ENCODE measurements at places on chromosomes 7 and 10.

DNA sequence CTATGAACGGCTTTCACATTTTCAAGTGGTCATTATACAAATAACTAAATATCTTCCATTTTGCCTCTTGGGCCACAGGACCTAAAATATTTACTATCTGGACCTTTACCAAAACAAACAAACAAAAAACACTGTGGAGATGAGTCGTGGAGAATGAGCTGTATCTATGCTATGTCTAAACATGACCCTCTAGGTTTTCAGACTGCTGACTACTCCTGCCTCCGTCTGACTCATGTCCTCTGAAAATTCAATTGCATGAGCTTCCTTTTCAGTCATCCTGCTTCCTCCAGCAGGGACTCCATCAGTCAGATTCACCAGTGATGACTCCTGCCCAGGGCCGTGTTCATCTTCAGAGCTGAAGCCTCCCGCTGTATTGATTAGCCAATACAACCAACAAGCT, 96.8 kb downstream of the COL28A1 start:
- DNase-seq, result peak; percentile 47

DNA sequence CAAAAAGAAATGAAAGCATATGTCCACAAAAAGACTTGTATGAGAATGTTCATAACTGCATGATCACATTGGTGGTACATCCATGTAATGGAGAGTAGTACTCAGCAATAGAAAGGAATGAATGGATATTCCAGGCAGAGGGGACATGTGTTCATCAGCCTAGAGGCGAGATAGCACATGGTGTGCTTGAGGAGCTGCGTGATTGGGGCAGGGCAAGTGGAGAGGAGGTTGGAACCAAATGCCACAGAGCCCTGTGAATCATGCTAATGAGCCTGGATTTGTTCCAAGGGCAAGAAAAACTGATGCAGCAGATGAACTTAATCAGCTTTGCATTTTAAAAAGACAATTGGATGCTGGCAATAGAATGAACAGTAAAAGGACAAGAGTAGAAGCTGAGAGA, 73.3 kb downstream of the C10orf90 start:
- no peak for DNase-seq

DNA sequence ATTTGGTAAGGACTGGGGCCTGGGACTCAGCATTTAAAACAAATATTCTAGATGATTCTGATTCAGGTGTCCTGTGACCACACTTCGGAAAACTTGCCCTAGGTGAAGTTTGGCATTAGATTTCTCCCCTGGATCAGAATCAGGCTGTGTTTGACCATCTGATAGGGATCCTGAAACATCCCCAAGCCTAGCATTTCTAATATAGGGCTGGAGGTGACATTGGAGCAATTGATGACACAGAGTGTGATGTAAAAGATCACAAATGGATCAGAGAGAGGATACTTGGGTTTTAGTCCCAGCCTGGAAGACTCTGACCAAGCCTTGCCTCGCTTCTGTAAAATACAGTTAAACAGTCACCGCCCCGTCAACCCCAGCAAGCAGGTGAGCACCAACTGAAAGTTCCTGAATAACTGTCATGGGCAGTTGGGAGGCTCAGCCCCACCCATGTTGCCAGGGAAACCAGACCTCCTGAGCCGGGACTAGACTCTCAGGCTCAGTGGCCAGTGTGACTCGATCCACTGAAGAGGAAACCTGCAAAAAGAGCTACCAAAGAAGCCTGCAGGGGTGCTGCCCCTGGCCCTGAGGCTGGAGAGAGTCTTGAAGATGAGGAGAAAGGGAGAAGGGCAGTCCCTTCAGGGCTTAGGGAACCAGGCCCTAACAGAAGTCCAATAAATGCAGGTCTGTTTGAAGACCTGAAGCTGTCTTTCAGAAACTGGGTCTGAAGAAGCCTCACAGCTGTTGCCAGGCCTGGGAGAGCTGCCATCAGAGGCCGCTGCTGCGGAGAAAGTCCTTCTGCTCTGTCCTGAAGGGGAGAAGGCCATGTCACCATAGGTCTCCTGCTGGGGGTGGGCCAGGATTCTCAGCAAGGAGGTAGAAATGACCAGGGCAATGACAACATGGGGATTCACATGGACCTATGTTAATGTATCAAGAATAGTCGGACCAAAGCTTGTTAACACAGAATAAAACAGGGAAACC, 126.1 kb upstream of the KCNMA1 start:
- DNase-seq, result no peak

GRCh38 chr10:2145926-2146478, 408.7 kb upstream of the ADARB2 start:
- DNase-seq, result no peak

DNA sequence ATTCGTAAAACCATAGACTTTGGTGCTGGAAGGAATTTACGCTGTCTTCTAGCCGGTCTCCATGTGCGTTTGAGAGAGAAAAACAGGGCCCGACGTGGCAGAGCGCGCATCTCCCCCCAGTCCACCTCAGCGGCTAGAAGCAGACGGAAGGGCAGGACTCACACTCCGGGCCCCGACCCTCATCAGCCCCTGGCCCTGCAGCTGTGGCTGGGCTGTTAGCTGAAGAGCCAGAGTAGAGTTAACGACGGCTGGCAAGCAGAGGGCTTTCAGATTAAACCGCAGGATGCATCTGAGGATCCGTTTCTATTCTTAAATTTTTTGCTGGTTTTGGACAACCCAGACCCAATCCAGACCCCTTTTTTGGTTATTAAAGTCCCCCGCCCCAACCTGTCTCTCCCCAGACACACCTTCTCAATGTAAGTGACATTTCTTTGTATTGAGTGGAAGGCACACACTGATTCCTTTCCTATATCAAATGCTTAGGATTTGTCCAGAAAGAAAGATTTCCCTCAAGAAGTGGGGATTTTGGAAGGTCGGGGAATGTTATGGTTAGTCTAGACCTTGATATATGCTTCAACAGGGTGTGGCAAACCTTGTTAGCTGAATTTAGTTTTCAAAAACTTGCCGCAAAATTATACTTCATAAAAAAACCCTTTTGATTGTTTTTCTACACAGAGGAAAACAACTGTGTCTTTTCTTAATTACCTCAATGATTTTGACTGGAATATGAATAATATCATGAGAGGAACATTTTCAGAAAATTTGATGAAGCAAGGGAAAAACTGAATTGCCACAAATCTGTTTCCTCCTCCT, 1.7 kb upstream of the TBX20 start:
- no peak for DNase-seq

DNA sequence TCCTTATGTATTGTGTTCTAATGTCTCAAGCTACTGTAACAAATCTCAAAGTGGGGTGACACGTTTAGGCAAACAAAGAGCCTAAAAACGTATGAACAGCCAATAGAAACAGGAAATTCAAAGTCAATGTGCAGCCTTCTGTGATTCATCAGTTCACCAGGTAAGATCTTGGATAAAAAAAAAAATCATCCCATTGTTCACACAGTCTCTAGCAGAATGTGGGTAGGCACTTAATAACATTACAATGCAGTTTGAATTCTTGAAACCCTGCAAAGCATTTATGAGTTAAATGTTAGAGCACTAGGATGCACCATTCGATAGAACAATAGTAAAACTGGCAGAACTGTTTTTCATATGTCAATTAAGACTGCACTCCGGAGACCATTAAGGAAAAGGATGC, 88.2 kb upstream of the HDAC9 start:
- no peak for DNase-seq

DNA sequence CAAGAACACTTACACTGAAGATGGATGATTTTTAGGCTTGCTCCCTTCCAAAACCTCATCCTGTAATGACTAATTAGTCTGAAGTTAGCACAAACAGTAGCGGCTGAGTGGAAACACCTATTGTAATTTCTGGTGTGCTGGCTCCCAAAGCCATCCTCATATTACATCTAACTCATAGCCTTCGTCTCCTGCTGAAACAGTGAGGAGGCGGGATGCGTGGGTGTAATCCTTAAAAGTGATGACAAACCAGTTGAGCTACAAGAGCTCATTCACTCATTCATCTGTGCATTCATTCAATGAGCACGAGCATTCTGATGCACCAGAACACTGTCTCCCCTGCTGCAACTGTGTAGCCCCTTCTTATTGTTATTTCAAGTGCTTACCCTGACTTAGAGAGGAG, 235.3 kb downstream of the CALN1 start:
- DNase-seq, result no peak

GRCh38 chr10:87000491-87000890, 19.6 kb upstream of the FAM25A start:
- DNase-seq, result peak; percentile 45

Measured in suppressor macrophage (primary cell).